ENCODE measurements at places on chromosomes 4 and X.

GRCh38 chr4:83369831-83370639 is 35.4 kb upstream of the HPSE start:
- DNase-seq = peak; percentile 30

GRCh38 chr4:141884070-141884469 is 247.7 kb downstream of the IL15 start:
- DNase-seq = no peak

DNA sequence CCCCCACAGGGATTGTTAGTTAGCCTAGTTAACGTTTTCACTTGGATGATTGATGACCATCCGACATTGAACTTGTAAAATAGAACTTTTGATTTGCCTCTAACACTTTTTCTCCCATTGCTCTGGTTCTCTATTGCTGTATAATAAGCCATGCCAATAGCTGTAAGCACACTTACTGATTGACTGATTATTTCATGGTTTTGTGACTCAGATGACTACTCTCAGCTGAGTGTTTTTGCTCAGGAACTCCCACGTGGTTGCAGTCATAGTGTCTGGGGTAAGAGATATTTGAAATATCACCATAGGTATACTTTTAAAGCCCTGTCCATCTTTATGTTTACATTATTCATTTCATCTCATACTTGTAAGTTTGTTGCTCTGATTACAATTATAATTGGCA is 1285.5 kb downstream of the STIM2 start:
- no peak for DNase-seq

DNA sequence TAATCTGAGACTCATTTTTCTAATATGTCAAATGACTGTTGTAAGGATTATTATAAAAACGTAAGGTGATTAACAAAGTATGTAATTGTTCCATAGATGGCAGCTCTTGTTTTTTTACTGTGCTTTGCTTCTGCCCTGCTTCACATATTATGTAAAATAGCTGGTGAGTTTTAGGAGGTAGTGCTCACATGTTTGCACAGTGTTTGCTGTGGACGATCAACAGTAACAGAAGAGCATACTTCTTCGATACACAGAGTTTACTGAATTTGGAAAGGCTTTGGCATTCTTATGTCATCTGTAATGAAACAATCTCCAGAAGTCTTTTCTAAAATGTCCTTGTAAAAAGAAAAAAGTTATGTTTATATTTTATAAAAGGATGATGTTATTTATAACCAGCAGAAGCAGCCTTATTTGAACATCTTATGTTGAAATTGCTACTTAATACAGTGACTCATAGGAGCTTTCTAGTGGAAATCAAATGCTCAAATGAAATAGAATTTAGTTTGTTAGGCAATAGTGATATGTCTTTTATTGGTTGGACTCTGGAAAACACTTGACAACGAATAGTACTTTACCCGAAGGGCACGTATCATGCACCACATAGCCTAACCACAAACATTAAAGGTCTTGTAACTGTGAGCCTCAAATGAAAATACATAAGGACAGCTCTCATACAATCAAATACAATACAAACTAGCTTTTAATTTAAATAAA is 1.9 kb upstream of the MTTP start:
- no peak for DNase-seq

GRCh38 chr4:66097218-66097617 is 426.9 kb upstream of the EPHA5 start:
- DNase-seq = no peak

DNA sequence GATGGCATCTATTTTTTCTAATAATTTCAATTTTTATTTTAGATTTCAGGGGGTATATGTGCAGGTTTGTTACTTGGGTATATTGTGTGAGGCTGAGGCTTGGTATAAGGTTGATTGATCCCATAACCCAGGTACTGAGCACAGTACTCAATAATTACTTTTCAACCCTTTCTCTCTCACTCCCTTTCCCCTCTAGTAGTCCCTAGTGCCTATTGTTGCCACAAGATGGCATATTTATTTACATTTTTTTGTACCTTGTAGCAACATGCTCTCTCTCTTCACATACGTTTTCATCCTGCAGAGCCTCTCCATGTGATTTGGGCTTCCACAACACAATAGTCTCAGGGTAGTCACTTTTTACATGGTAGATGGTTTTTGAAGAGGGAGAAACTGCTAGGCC is 172.0 kb downstream of the ATOH1 start:
- DNase-seq = no peak

- DNase-seq = no peak
Observed at GRCh38 chr4:89765528-89765927, 71.4 kb downstream of the SNCA start.

DNA sequence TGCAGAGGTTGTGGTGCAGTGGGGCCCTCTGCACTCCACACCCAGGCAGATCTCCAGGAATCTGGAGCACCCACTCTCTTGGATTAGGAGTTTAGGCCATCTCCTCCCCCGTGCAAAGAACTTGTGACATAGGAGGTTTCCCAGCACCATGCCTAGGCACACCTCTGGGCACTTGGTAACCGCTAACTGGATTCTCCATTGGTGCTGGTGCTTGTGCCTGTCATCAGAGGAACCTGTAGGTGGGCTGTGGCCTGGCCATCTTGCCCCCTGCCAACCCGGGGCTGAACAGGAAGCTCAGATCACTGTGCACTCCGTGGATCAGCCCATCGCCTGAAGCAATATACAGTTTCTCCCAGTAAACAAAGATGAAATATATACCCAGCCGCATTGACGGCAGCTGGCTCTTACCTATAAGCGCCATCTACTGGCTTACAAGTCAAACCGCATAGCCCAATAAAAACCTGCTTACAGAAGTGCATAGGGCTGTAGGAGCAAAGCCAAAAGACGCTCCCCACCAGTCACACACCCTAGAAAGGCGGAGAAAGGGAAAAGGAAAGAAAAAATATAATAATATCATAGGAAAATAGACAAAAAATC is 19.1 kb upstream of the TEX13B start:
- peak; percentile 56 for DNase-seq

DNA sequence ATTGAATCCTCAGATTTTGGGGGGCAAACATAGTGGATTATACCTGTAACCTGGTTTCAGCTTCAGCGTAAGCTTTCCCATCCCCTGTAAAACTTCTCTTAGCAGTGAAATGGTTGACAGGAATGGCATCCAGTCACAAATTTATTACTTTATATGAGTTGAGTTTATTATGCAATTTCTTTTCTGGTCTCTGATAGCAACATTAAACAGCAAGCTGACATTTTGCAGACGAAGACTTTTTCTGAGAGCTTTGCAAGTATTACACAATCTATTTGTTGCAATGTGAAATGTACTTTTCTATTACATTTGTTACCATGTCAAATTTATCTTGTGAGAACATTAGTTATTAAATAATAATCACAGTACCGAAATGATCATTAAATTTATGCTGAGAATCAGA is 60.6 kb downstream of the GSPT2 start:
- no peak for DNase-seq

DNA sequence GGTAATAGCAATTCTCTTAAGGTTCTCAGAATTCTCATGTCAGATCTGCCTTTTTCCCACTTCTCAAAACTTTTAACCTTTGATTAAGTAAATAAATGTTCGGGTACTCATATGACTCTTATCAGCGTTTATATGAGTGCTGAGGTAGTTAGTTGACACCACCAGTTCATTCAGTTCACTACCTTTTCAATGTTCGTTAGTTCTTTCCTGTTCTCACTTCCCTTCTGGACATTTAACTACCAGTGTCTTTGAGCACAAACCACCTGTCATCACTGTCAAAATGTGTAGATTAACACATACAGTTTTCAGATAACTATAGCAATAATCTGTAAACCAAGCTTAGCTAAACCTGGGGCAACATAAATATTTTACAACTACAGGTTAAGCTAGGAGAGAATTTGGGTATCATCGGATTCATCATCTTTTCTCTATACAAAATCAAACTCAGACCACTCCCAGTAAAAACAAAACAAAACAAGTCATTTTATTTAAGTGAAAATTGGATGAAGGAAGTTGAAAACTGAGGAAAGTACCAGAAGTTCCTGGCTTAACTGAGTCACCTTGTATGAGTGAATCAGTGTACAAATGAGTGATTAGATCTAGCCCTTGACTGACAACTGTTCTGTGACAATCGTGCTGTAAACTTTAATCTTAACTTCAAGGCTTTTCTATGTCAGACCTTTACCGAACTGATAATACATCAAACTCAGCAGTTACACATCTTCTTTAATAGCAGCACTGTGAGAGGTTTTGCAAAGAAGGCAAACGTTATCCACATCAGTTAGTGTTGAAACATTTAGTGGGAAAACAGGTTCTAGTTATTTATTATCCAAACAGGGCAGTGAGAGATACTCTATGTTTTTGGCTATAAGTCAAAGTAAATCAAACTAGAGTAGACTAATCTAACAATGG is 41.9 kb downstream of the ARHGEF38 start:
- no peak for DNase-seq

DNA sequence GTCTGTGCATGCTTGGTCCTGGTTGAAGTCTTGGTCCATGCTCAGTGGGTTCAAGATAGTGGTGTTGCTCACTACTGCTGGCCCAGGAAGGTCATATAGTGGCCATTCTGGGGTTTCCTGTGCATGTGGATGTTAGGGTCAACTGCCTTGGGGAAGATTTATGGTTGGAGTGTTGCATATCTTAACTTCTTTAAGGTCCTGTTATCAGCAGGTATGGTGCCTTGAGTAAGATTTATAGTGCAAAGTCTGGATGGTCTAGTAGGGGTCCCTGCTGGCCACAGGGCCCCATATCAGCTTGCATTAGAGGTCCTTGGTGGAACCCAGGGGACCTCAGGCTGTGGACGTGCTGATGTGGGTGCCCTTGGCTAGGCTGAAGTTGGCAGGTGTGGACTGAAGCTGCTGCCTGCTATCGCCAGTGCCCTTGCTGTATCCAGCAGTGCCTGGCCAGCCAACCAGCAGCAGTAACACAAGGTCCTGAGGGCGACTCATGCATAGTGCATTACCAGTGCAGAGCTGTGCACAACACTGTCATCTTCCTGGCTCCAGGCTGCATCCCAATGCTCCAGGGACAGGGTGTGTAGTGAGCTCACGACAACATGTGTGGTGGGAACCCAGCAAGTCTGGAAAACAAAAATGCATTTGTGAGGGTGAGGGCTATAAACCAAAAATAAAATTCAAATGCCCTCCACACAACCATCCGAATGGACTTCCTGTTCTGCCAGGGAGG is 61.0 kb downstream of the BEX3 start:
- no peak for DNase-seq

- no peak for DNase-seq
Observed at GRCh38 chr4:72243641-72244040, 211.8 kb downstream of the NPFFR2 start.

- DNase-seq = peak; percentile 33
Observed at GRCh38 chrX:38166478-38167083, 54.1 kb downstream of the SRPX start.

- no peak for DNase-seq
Observed at GRCh38 chr4:24282446-24282845, 301.9 kb downstream of the DHX15 start.

DNA sequence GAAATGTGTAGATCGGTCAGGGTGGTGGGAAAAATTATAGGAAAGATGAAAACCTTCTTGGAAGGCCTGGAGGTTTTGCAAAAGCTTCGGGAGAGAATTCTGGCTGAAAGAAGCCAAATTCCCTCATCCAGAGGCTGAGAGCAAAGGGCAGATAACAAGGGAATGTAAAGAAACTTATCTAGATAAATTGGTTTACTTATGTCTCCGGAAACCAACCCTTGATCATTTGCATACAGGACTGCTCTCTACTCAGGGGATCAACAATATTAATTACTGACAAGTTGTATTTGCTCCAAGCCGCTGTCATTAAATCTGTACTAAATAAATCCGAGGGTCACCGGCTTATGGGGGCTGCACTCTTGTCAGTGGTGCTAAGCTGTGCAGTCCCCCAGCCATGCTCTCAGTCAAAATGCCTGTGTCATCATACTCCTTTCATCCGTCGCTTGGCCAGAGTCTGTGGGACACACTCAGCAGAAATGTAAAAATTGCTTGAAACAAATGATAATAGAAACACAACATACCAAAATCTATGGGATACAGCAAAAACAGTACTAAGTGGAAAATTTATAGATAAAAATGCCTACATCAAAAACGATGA is 715.7 kb downstream of the KCTD8 start:
- DNase-seq = no peak

DNA sequence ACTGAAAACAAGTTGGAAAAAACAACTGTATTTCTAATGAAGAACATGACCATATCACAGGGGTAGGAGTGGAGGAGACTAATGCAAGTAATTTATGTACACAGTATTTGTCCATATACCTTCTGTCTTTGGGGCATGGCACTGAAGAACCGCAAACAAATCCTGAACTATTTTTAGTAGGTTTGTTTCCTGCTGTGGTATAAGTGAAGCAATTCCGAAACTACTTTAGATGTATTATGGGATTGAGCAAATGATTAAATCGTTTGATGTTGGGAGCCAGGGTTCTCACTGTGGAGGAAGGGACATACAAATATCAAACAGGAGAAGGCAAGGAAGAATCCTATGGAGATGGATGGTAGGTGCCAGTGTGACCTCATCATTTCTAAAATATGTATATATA is 18.9 kb upstream of the SH3KBP1 start:
- no peak for DNase-seq

GRCh38 chr4:72525938-72526337 is 43.1 kb downstream of the ADAMTS3 start:
- no peak for DNase-seq

DNA sequence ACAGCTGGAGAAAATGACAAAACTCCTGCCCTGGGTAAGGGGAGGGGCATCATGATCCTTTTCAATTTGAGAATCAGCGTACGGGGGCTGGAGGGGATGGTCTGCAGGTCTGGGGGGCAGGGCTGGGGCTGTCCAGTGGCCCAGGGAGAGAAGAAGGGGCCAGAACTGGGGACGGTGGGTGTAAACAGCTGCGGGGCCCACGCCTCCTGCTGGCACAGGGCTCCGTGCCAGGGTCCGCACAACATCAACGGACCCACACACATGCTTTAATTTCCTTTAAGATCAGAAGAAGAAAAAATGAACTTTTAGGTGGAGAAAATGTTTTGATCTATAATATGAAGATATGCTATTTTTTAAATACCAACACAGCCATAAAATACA is 52.1 kb downstream of the PSAPL1 start:
- no peak for DNase-seq

- no peak for DNase-seq
Observed at GRCh38 chr4:165635381-165635780, 237.7 kb upstream of the TLL1 start.

DNA sequence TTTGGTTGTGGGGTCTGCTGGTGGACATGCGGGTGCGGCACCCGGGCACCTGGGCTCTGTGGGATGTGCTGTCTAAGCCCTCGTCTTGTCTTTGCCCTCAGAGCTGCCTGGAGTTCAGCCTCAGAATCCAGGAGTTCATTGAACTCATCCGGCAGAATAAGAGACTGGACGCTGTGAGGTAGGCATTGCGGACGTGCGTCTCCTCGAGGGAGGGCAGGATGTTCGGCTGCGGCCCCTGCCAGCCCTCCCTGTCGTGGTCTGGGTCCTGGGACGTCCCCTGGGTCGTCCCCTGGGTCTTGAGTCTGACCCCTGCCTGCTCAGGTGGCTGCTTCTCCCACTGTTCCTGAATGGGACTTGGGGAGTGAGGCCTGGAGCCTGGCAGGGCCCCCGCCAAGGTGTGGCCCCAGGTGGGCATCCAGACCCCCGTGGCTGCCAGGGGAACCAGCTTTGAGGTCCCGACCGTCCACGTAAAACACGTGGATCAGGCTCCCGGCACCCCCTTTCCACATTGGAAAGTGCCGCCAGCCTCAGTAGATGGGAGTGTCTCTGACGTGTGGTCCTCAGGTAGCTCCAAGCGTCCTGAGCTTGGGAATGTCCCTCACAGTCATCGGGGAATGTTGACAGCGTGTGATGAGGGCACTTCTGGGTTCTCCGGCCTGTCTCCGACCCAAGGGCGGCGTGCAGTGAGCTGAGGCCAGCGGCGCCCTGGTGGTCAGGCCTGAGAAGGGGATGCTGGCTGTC is 19.3 kb upstream of the UVSSA start:
- DNase-seq = no peak

GRCh38 chr4:40953283-40954087 is 203.7 kb downstream of the NSUN7 start:
- DNase-seq = no peak

Data from CD4-positive, alpha-beta T cell treated with Interferon alpha-2 for 1 hour (primary cell).